A172 (cell line): ENCODE measurements at places on chromosomes 13 and 19.

DNA sequence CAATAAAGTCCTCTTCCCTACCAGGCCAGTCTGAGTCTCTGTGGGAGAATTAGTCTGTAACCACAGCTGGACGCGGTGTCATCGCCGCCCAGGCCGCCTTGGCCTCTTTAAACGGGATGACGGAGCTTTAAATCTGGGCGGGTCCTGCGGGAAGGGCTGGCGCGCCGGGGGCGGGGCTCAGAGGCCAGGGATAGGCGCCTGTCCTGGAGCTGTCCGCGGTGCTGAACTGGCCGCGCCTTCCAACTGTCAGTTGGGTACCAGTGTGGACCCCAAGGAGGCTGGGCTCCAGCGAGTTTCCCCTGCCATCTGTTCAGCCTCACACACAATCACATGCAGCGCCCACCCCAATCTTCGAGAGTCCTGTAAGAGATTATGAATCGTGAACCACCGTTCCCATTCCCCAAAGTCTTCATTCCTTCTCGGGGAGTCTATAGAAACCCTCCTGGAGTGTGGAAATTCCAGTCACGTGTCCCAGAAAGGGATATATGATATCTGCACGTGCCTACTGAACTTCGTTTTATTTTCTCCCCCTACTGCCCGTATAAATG lies 11.5 kb downstream of the APLP1 start:
- DNase-seq = peak; percentile 90

DNA sequence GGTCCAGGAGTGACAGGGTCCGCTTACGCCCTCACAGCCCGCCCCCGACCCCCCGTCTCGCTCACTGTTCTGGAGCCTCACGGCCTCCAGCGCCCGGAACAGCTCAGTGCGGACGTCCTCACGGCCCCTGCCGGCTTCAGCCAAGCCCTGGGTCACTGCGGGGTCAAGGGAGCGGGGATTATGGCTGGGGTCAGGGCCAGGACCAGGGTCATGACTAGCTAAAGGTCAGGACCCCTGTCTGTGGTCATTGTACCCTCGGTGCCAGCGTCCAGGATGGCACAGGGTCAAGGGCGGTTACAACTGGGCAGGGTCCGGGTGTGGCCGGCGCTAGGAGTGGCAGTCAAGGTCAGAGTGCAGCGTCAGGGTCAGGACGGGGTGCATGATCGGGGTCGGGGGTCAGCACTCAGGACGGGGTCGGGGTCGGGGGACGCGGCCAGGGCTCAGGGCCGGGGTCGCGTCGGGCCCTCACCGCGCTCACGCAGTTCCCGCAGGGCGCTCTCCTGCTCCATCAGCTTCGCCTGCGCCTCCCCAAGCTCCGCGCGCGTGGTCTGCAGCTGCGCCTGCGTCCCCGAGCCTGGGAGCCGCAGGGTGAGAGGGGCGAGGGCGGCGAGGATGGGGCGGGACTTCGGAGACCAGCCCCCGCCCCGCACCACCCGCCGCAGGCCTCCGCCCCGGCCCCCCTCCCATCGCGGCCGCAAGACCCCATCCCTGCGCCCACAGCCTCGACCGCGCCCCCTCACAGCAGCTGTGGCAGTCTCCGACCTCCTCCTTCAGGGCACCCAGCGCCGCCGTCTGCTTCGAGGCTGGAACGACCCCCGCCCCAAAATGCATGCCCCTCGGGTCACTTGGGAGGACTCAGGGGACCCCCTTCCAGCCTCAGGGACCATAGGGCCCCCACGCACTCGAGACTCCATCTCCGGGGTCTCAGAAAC lies 1.4 kb downstream of the CLEC4G start:
- no peak for DNase-seq

- peak; percentile 46 for DNase-seq
Observed at GRCh38 chr13:91017669-91018053, 329.8 kb upstream of the MIR17HG start.

- DNase-seq = no peak
Observed at GRCh38 chr13:103639326-103639725, 573.1 kb upstream of the SLC10A2 start.

- DNase-seq = peak; percentile 86
Observed at GRCh38 chr19:50705422-50706019, 14.1 kb downstream of the SHANK1 start.

DNA sequence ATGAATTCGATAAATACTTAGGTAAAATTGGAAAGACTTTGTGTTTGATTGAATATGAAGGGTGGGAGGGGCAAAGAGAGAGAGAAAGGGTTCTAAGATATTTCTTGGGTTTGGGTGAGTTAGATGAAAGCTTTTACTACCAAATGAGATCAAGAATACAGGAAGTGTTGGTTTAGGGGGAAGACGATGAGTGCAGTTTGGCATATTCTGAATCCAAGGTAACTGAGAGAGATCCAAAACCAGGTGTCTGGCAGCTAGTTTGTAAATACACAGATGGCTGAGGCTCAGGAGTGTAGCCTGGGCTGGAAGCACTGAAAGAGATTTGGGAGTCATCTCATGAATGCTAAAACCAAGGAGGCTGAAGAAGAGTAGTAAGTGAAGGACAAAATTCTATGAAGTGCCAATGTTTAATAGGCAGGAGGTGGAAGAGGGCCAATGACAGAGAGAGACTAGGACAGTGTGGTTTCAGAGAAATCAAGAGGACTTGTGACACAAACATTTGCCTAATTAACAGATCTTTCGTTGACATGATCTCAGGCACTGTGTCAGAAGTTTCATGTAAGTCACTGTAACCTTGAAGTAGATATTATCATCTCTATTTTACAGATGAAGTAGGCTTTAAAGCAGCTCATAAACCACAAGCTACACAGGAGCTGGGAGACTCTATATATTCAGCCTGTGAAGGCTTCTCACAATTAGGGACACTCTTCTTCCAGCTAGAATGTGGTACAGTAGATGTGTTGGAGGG lies 70.2 kb upstream of the ZDHHC20 start:
- no peak for DNase-seq

DNA sequence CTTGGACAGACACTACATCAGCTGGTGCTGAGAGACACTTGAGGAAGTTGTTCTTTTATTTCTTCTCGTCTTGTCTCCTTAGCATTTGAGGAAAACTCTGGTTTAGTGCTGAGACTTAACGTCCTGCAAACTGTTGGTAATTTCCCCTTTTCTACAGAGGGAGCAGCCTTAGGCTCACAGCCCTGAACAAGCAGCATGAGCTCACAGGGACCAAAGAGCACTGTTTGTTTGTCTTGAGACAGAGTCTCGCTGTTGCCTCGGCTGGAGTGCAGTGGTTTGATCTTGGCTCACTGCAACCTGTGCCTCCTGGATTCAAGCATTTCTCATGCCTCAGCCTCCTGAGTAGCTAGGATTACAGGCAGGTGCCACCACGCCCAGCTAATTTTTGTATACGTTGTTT lies 5.5 kb downstream of the ZNF805 start:
- DNase-seq = no peak

DNA sequence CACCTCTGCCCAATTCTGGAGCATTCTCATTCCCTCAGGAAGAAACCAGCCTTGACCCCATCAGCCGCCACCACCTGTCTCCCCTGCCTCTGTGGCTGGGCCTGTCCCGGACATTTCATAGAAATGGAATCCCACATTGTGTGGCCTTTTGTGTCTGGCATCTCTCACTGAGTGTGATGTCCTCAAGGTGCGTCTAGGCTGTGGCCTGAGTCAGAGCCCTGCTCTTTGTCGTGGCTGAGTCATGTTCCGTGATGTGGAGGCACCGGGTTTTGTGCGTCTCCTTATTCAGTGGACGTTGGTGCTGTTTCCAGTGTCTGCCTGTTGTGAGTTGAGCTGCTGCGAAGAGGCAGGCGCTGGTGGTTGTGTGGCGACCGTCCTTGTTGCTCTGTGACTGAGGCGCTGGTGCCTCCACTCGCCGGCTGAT lies 3.5 kb downstream of the FZR1 start:
- DNase-seq = peak; percentile 86

DNA sequence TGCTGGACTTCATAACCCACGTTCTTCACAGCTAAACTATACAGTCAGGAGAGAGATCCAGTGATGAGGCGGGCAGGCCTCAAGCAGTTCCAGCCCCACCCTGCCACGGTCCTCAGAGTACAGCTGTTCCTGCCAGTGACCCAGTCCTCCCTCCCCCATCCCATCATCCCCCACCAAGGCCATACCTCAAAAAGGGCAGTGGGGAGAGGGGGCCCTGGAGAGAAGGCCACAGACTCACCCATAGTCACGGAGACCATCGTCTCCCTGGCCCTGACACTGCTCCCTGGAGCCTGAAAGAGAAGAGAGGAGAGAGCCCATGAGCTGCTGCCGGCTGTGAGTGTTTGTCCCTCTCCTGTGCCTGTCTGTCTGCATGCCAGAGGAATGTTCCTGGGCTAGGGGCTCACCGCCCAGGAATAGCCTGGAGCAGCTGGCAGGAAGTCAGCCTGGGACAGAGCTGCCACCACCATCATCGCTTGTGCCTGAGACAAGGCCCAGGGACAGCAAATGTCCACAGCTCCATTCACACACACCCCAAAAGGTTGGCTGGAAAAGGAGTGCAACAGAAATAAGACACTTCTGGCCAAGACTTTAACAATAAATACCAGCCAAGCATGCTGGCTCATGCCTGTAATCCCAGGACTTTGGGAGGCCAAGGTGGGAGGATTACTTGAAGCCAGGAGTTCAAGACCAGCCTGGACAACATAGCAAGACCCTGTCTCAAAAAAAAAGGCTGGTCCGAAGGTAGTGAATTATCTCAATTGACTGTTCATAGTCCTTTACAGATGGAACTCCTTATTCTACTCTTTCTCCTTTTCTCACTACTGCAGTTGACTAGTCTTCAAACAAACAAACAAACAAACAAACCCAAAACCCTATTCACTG lies 6.4 kb downstream of the C19orf47 start:
- DNase-seq = no peak

- no peak for DNase-seq
Observed at GRCh38 chr13:28978574-28978973, 158.4 kb downstream of the MTUS2 start.

GRCh38 chr19:58557221-58558065 lies 968 bp downstream of the UBE2M start:
- no peak for DNase-seq

DNA sequence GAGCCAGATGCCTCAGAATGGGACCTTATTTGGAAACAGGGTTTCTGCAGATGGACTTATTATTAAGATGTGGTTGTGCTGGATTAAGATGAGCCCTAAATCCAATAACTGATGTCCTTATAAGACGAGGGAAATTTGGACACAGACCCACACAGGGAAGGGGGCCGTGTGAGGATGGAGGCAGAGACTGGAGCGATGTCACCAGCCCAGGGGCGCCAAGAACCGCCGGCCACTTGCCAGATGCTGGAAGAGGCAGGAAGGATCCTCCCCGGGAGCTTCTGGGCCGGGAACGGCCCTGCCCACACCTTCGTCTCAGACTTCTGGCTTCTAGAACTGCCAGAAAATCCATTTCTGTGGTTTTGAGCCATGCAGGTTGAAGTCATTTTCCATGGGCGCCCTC lies 26.6 kb downstream of the GNG7 start:
- no peak for DNase-seq

GRCh38 chr19:53989600-53990533 lies 1.6 kb upstream of the CACNG6 start:
- DNase-seq = peak; percentile 69

- DNase-seq = no peak
Observed at GRCh38 chr13:22053053-22053452, 382.2 kb downstream of the FGF9 start.

DNA sequence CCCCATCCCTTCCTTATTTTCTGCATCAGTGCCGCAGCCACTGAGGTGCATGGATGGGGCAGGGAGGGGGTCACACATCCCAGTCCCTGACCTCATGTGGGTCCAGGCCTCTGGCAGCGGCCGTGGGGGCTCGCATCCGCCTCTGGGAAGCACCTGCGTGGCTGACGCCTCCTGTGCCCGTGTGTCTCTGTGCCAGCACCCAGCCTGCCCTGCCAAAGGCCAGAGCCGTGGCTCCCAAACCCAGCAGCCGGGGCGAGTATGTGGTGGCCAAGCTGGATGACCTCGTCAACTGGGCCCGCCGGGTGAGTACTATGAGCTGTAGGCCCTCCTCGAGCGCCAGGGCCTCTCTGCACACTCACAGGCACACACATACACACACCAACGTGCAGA lies 4.9 kb downstream of the NDUFS7 start:
- no peak for DNase-seq

DNA sequence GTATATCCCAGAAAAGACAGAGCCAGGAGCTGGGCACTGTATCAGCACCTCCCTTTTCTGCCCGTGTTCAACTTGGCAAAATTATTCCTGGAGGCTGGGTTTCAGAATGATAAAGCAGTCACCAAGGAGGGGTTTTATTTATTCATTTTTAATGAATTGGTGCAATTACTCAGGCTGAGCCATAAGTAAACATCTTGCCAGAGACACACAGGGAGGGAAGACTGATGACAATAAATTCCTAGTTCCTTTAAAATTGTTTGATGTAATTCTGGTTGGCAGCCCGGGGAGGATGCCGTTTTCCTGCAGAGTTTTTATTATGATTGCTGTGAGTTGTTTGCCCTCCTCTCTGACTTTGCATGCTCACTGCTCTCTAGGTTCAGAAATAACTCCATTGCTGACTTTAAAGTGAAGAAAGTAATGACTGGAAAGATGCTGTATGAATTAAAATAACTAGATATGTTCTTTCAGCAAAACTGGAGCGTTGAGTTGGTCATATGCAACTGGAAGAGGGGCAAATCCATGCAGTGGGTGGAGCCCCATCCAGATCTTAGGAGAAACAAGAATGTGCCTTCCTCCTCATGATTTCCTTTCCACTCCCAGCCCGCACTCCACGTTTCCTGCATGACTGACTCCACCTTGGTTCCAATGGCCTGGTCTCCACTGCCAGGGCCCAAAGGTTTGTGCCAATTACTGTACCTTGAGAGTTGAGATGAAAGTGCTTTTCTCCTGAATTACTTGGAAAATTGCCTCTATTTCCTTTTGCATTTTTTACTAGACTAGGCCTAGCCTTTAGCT lies 182.1 kb downstream of the RFC3 start:
- DNase-seq = peak; percentile 16

- no peak for DNase-seq
Observed at GRCh38 chr19:42065051-42065450, 5.0 kb downstream of the GRIK5 start.

DNA sequence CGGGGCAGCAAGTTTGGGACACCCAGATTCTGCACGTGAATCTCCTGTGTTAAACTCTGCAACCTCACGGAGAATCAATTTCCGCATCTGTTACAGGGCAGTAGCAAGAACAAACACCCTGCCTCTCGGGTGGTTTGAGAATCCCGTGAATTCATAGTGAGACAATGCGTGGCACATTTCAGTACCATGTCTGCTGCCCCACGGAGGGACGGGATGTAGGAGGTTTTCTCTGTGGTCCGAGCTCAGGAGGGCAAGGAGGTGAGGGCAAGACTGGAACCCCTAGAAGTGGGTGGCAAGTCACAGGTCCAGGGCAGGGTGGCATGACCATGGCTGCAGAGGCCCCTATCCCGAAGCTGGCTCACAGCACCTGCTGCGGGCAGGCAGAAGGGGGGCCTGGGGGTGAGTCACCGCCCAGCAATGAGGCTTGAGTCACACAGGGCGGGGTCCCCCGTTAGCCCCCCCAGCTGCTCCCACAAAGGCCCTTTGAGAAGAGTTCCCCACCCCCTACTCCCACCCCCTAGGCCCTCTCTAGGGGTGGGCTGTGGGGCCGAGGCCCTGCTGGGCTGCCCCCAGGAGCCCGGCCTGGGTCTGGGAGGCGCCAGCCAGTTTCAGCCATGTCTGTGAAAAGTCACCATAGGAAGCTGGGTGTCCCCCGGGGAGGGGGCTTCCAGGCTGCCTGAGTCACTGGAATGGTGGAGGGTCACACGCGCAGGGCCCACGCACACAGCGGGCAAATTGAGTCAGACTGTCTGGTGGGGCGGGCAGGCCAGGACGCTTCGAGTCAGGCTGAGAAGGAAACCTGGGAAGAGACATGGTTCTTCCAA lies 25.8 kb upstream of the NANOS3 start:
- DNase-seq = peak; percentile 97

GRCh38 chr19:44712864-44713515 lies 14.0 kb downstream of the CEACAM16 start:
- no peak for DNase-seq
